ENCODE measurements at places on chromosomes 5 and 9.

- no peak for DNase-seq
Measured at GRCh38 chr5:74613283-74613682, 27.2 kb downstream of the ENC1 start.

DNA sequence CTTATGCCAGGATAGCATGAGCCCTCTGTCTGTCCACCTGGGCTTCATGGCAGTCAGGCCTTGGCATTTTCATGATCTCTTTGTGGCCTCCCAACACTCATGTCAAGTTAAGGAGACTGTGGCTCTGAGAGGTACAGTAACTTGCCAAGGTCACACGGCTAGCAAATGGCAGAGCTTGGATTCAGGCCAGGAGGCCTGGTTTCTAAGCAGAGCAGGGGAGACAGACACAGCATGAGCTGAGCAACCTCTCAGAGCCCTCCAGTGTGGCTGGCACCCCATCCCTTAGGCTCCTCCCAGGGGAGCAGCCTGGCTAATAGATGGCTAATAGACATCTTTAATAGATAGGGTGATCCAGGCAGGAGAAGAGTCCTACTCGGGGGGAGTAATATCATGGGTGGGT is 4.1 kb downstream of the SYNPO start:
- DNase-seq = no peak

- DNase-seq = no peak
Measured at GRCh38 chr9:134046894-134047681, 20.7 kb downstream of the BRD3 start.

DNA sequence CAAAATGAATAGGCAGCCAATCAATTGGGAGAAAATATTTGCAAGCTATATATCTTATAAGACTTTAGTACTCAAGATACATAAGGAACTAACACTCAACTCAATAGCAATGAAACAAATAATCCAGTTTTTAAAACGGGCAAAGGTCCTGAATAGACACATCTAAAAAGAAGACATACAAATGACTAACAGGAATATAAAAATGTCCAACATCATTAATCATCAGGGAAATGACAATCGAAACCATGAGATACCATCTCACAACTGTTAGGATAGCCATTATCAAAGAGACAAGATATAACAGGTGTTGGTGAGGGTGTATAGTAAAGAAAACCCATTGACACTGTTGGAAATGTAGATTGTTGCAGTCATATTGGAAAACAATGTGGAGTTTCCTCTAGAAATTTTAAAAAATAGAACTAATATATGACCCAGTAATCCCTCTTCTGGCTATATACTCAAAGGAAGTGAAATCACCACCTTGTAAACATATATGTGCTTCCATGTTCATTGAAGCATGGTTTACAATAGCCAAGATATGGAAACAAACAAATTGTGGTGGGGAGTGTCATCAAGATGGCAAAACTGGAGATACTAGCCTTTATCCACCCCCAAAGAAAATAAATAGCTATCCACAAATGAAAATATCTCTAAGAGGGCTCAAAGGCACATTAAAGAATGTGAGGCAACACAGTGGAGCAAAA is 13.9 kb upstream of the BTNL3 start:
- no peak for DNase-seq

DNA sequence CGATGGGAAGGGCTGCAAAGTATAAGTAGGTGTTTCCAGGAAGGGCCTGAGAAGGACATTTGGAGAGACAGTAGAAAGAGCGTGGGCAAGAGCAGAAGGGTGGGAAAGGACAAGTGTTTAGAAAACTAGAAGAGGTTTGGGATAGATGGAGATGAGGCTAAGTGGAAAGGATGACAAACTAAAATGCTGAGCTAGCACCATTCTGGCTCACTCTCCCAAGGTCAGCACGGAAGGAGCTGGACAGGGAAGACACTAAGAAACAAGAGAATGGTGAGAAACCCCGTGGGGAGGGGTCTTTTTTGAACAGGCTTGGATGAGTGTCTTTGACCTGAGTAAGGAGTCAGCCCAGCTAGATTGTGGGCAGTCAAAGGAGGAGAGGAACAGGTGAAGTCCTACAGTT is 286.0 kb downstream of the CDK5RAP2 start:
- no peak for DNase-seq

- no peak for DNase-seq
Measured at GRCh38 chr9:116480700-116481099, 206.4 kb upstream of the TRIM32 start.

DNA sequence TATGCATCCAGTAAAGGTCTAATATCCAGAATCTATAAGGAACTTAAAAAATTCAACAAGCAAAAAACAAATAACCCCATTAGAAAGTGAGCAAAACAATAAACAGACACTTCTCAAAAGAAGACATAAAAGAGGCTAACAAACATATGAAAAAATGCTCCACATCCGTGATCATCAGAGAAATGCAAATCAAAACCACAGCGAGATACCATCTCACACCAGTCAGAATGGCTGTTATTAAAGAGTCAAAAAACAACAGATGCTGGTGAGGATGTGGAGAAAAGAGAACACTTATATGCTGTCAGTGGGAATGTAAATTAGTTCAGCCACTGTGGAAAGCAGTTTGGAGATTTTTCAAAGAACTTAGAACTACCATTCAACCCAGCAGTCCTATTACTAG is 86.1 kb downstream of the WWC1 start:
- no peak for DNase-seq

Measured in stimulated activated CD4-positive, alpha-beta T cell treated with anti-CD3 and anti-CD28 coated beads, Interleukin-1b, Interleukin-23, amount 100 ng/mL, for 48 hours (primary cell).